ENCODE measurements at places on chromosomes 16 and 17.

DNA sequence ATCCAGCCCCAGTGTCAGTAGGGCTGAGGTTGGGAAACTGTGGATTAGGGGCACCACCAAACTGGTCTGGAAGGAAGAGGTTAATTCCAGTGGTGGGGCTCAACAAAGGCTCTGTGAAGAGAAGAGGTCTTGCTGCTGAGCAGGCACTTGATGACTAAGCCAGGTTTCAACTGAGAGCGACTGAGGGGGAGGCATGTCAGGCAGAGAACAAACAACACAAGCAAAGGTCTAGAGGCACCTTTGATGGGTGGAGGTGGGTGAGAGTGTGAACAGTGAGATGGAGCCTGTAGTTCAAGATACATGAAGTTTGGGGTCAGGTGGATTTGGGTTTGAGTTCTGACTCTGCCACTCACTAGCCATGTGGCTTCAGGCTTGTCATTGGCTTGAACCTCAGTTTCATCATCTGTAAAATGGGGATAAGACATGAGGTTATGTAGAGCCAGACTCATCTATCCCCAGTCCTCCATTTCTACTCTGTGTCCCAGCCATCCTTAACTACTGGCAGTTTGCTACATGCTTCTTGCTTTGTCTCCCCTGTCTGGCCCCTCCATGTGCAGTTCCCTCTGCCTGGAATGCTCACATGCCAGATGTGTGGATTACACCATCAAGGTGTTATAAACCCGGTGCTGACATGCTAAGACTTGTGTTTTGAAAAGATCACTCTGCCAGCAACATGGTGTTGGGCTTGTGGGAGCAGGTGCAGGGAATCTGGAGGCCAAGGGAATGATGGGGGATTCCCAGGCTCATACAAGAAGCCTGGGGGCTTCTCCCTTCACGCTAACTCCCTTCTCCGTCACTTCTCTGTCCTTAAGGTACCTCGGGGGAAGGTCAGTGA lies 3.0 kb upstream of the RMI2 start:
- DNase-seq: peak; percentile 49

DNA sequence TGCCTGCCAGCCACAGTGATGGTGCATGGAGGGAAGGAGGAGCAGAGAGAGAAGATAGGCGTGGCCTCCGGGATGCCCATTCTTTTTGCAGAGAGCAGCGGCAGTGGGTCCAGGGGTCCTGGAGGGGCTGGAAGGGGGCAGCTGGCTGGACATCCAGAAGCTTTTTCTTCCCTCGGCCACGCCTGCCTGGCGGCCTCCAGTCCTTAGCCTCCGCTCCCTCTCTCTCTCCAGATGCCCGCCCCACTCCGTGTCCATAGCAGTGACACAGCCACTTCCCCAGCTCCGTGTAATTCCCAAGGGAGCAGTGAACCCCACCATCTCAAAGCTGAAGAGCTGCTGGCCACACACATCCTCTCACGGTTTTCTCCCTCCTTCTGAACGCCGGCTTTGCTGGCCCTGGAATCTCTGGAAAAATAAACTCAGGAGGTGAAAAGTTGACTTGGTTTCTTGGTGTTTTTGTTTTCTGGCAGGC lies 26.3 kb upstream of the CDC42EP4 start:
- no peak for DNase-seq

DNA sequence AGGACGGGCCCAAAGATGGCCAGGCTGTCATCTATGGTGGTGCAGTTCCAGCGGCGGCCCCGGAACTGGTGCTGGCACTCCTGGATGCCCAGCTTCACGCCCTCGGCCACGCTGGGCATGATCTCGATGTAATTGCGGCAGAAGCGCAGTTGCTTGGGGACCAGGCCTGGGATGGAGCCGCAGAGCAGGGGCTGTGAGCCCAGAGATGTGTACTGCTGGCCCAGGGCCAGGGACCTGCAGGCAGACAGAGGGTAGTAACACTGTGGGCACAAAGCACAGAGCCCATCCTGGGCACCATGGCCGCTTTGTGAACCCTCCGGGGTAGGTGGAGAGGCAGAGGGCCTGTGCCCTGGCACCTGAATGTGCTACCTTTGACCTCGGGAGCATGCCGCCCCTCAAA lies 44.8 kb downstream of the WNT3 start:
- DNase-seq: peak; percentile 82

- DNase-seq: no peak
Measured at GRCh38 chr17:63931981-63932561, at the start of gene CD79B. CD79B (minus strand) TSS chr17:63932331; CDS start chr17:63932261, 70 bp downstream.

GRCh38 chr16:88782454-88783390 lies 2.3 kb downstream of the PIEZO1 start:
- DNase-seq: no peak

DNA sequence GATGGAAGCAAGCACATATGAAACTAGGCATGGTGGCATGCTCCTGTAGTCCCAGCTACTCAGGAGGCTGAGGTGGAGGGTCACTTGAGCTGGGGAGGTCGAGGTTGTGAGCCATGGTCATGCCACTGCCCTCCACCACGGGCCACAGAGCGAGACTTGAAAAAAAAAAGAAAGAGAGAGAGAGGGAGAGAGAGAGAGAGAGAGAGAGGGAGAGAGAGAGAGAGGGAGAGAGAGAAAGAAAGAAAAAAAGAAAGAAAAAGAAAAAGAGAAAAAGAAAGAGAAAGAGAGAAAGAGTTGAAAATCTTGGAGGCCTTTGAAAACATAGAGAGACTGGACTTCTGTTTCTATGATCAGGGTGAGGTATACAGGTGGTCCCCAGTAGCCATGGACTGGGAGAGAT lies 15.4 kb upstream of the ARL4D start:
- DNase-seq: no peak

DNA sequence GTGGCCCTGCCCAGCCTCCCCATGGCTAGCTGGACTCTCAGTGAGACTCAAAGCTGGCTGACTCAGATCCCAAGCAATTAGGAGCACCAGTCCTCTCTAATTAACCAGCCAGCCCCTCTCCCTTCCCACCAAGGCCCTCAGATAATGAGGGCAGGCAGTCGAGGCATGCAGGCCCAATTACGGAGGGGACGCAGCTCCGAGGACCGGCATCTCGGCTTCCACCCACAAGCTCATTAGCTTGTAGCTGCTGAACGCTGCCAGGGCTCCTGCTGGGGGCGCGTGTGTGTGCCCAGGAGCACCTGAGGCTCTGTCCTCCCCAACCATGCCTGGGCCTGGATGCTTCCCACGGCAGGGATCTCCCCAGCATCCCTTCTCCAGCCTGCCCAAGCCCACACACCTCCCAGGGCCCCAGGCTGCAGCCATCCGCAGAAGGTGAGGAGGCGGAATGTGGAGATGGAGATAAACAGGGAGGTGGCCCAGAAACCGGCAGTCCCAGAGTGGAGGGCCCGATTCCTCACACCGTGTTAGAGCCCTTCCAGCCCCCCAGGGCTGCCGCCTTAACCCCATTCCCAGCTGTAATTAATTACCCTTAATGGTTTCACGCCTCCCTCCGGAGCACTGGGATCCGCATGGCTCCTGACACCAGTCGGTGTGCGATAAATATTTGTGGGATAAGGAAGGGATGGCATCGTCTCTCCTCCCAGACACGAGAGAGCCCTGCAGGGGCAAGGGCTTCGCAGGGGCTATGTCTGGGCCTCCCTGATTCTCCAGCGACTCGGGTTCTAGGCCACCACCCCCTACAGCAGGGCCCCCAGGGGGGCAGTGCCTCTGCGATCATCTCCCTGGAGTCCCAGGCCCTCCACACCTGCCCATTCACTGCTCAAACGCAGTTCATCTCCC lies 42.2 kb downstream of the RPH3AL start:
- peak; percentile 61 for DNase-seq

DNA sequence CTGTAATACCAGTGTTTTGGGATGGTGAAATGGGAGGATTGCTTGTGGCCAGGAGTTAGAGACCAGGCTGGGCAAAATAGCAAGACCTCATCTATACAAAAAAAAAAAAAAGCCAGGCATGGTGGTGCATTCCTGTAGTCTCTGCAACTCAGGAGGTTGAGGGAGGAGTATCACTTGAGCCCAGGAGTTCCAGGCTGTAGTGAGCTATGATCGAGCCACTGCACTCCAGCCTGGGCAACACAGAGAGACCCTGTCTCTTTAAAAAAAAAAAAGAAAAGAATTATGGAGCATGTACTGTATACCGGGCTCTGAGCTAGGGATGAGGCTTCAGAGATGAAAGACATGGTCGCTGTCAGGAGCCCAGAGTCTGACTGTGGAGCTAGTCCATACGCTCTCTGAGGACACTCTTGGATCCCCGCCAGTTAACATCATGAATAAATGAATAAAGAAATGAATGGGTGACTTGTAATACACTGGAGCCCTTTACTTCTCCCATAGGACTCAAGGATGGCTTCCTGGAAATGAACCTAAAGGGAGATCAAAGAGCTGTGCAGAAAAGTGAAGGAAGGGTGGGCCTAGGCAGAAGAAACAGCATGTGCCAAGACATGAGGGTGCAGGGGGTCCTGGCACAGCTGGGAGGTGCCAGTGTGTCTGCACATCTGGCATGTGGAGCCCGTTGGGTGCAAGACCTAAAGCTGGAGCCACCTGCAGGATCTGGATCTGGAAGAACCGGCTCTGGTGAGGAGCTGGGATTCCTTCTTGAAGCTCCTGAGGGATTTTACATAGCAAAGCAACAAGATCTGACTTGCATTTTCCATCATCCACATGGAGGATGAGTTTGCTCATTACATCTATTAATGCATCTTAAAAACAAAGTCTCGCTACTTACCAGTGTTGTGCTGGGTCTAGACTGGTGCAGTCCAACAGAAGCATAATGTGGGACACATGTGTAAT lies 120.4 kb downstream of the IRX3 start:
- DNase-seq: no peak

DNA sequence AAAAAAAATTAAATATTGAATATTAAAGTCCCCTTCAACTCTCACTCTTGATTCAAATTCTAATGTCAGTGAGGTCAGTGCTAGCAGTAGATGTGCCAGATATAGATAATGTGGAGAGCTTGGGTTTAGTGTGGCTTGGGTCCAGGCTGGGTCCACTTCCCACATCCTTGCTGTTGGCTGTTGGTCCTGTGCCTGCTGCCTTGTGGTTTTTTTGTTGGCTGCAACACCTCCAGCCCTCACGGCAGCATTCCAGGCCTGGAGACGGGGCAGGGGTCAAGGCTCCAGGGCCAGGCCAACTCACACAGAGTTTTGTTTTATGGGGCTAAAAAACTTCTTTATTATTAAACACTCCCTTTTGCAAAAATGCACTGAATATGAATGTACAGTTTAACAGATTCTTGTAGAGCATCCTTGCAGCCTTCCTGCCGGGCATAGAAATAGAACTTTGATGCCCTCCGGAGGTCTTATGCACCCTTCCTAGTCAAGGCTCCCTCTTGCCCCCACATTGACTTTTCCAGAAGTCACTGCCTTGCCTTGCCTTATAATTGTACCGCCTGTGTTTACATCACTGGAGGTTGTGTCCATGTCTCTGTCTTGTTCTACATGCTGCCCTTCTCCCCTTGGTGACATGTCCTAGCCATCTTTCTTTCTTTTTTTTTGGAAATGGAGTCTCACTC lies 25.5 kb upstream of the MYO15B start:
- DNase-seq: no peak

GRCh38 chr16:2022723-2023091 lies 3.1 kb downstream of the NPW start:
- no peak for DNase-seq

- peak; percentile 50 for DNase-seq
Measured at GRCh38 chr16:87135246-87136030, 181.8 kb downstream of the C16orf95 start.

GRCh38 chr16:3734758-3735221 lies 17.5 kb upstream of the TRAP1 start:
- peak; percentile 69 for DNase-seq

DNA sequence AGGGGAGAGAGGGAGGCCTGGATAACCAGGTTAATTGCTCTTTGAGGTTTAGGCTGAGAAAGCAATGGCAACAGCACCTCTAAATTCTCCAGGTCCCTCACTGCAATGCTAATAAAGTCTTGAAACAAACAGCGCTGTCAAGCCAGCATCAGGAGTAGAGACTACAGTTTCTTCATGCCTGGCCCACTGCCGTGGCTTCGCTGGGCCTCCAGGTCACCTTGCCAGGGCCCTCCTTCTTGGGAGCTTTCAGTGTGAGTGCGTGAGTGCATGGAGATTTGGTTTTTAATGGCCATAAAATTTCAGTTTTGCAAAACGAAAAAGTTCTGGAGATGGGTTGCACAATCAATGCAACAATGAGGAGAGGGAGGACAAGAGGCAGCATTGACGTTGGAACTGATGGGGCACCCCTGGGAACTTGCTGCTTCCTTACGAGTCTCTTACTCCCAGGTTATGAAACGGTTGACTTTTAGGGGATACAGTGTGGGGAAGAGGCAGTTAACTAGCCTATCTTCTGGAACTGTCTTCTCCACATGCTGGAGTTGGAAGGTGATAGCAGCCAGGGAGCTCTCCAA lies 229.4 kb downstream of the XYLT1 start:
- no peak for DNase-seq

DNA sequence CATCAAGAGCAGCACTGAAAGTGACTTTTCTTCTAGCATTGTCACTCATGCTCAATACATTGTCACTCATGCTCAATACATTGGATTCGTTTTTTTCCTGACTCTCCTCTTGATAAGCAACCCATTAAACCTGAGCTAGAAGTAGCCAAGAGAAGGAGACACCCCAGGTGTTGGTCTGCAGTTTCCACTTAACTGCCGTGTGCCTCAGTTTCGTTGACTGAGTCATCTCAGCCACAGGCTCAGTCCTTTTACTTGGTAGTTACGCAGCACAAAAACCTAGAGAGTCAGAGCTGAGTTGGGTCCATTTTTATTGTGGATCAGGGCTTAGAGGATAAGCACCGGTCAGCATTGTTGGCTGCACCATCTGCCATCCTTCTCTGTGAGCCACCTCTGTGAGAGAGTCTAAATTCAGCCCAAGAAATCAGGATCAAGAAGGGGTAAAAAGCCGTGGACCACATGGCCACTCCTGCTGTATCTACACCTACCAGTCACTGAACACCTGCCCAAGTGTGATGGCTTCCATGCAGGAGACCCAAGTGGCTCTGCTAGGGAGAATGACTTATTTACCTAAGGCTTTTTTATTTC lies 11.3 kb downstream of the GINS2 start:
- no peak for DNase-seq

DNA sequence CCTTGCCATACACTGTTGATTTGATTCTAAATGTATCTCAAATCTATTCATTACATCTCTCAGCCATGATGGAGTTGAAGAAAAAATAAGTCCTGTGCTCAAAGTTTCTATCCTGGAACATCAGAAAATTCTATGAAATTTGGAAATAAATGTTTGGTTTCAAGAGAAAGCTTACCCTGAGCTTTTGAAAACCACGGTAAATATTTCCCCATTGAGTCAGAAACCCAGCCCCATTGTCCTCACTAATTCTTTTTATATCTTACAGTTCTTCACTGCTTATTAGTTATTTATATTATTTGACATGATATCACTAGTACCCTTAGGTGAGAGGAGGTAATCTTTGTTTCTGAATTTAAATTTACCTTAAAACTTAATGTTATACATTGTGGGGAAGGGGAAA lies 128.5 kb downstream of the MRTFB start:
- DNase-seq: no peak

Measured in posterior vena cava (tissue), 2 donors.